ENCODE measurements at places on chromosomes 11 and 22. TPM values are rescaled to one million over a fixed set of nuclear protein-coding genes. Genes with fewer than 3 reads are reported as not detected.

Gene SCARF2
- 46.0 TPM for total RNA-seq

Gene ARVCF
- total RNA-seq = 3.7 TPM

Gene MED19
- 32.1 TPM for total RNA-seq

Gene INPP5J
- 0.23 TPM for total RNA-seq

Gene SCUBE2
- total RNA-seq = 0.71 TPM

Gene TP53AIP1
- not detected for total RNA-seq

DNA sequence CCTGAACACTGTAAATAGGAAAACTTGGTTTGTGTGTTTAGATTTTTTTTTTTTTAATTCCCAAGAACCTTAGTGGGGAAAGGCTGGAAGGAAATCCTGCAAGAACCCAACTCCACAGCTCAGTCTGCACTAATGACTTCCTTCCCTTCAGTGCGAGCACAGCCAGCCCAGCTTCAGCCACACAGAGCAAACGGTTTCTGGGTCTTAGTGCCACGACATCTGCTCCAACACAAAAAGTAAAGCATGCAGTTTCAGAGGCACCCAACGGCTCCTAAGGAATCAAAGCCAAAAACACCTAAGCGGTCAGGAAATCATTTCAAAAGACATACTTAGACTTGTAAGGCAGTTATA is 236.1 kb downstream of the TTC28 start:
- DNase-seq = peak; percentile 14

DNA sequence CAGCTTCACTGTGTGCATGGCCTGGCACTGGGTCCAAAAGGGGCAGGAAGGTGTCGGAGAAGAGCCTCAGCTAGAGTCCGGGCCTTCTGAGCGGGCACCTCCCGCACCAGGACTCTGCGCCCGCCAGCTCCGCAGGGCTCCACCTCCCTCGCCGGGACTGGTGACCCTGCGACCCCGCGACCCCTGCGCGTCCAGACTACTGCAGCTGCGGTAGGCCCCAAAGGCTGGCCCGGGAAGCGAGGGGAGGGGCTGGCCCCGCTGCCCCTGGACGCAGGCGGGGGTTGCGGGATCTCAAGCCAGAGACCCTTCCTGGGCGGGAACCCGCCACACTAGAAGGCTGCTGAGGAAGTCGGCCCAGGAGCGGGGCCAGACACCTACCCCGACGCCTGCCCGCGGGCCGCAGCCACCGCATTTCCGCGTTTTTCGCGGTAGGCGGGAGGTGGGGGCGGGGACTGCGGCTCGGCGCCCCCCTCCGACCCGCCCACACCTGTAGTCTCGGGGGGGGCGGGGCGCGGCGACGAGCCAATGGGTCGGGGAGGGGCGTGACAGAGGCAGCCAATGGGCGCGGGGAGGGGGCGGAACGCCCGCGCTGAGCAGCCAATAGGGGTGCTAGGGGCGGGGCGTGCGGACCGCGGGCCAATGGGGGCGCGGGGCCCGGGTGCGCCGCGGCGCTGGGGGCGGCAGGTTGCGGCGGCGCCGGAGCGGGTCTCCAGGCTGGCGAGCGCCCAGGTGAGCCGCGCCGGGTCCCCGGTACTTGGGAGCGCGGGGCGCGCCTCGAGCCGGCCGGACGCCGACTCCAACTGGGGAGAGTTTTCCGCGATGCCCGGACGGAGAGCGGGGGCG is at the start of the genes LMNTD2 and RASSF7:
LMNTD2 (minus strand) TSS at position 434 of the 843 bp plus-strand sequence; CDS start at position 412, 22 bp downstream.
RASSF7 (plus strand) TSS at position 666 of the 843 bp plus-strand sequence. CDS start 799 bp downstream, outside the sequence.
- peak; percentile 47 for DNase-seq

DNA sequence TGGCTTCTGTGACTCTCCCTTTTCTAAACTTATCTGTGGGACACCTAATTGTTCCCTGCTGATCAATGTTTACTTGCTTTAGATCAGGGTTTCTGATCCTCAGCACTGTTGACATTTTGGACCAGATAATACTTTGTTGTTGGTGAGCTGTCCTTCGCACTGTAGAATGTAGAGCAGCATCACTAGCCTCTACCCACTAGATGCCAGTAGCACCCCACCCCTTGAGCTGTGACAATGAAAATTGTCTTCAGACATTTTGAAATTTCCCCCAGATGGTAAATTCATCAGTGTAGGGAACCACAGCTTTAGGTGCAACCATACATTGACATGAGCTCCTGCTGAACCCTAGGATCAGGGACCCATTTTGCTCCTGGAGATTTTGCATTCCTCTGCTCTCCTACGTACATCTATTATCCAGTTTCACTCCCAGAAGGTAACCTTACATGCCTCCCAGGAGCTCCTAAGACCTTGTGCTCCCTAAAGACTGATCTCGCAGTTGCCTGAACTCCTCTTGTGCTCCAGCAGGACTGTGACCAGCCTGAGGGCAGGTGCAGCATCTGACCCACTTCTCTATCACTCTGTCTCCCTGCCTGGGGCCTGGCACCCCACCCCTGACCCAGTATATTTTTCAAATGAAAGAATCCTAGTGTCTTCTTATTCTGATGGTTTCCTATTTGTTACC is 107.8 kb downstream of the FAR1 start:
- peak; percentile 21 for DNase-seq

- DNase-seq = no peak
These were observed 64.0 kb downstream of the PPME1 start for GRCh38 chr11:74235121-74235520.

- DNase-seq = no peak
These were observed 2.0 kb upstream of the ASCL2 start for GRCh38 chr11:2272228-2272945.

DNA sequence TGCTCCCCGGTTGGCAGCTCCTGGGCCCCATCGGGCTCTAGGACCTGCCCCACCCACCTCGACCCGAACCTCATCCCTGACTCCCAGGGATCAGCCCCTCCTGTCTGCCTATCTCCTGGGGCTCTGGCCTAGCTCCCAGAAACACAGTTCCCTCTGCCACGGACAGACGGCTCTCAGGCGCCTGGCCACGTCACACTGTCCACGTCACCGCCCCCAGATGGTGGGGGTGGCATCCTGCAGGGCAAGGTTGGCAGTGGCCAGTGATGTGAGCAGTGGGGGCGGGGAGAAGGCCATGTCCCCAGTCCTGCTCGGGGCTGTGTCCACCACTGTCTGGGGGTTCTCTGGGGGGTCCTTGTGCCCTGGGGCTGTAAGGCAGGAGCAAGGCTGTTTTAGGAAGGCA is 29.2 kb downstream of the SYT7 start:
- peak; percentile 50 for DNase-seq
